Central memory CD4-positive, alpha-beta T cell (primary cell): ENCODE measurements at places on chromosomes 7 and 10.

DNA sequence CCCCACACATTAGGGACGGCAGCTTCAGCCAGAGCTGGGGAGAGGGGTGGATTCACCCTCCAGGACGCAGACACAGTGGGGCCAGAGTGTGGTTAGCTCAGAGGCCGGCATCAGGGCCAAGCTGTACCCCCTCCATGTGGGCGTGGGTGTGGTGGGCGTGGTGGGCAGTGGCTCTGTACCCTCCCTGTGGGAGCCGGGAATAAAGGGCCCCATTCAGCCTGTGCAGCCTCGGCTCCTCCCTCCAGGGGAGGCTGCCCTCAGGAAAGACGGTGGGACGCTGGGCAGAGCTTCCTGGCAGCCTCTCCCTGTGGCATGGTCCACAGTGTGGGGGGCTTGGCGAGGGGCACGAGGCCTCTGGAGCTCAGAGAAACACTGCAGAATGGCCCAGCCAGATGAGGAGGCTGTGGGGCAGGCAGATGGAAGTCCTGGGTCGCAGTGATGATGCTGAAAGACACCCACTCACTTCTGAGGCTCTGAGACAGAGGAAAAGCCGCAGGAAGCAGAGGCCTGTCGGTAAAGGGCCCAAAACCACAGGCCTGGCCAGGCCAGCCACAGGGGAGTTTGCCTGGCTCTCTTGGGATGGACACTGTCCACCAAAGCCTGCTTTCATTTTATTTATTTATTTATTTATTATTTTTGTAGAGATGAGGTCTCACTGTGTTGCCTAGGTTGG lies 108.0 kb downstream of the SH3PXD2A start:
- no peak for DNase-seq

DNA sequence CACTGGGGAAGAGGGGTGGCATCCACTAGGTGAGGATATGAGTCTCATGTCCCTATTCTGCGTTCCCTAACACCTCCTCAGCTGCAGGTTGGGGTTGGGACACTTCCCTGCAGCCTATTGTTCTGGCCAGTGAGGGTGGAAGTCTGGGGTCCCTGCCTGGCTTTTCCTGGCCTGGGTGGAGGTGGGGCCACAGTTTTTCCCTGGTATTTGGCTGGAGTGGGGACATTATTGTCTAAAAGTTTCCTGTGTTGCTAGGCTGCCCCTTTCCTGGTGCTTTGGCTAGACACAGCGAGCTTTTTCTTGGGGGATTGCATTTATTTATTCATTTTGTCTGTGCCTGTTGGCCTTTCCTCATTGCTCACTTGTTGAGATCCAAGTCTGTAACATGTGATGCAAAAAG lies 559.5 kb upstream of the IGFBP3 start:
- no peak for DNase-seq

- no peak for DNase-seq
Measured at GRCh38 chr10:11796474-11796873, 26.7 kb upstream of the PROSER2 start.

DNA sequence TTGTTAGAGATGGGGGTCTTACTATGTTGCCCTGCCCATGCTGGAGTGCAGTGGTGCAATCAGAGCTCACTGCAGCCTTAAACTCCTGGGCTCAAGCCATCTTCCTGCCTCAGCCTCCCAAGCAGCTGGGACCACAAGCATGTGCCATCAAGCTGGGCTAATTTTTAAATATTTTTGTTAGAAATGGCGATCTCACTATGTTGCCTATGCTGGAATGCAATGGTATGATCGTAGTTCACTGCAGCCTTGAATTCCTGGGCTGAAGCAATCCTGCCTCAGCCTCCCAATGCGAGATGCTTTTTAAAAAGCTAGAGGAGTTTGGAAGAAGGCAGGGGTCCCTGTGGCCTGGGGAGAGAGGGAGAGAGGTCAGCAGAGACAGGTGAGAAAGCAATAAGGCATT lies 600.1 kb upstream of the AUTS2 start:
- DNase-seq = no peak

DNA sequence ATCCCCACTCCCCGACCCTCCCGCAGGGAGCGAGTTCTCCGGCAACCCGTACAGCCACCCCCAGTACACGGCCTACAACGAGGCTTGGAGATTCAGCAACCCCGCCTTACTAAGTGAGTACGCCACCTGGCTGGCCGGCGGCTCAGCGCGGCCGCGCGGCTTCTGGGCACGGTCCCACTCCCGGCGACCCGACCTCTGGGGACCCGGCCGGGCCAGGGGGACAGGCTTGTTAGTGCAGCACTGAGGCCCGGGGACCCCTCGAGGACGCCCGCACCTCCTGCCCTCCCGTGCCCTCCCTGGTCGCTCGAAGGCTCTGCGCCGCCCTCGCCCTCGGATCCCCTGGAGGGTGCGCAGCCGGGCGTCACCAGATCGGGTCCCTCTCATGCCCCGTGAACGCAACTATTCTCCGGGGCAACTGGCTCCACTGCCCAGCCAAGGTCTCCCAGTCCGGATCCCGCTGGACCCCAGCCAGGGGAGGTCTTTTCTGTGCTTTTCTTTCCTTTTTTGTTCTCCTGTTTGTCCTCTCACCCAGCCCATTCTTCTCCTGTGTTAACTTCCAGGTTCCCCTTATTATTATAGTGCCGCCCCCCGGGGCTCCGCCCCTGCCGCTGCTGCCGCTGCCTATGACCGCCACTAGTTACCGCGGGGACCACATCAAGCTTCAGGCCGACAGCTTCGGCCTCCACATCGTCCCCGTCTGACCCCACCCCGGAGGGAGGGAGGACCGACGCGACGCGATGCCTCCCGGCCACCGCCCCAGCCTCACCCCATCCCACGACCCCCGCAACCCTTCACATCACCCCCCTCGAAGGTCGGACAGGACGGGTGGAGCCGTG lies 81.8 kb downstream of the PAX2 start:
- no peak for DNase-seq

DNA sequence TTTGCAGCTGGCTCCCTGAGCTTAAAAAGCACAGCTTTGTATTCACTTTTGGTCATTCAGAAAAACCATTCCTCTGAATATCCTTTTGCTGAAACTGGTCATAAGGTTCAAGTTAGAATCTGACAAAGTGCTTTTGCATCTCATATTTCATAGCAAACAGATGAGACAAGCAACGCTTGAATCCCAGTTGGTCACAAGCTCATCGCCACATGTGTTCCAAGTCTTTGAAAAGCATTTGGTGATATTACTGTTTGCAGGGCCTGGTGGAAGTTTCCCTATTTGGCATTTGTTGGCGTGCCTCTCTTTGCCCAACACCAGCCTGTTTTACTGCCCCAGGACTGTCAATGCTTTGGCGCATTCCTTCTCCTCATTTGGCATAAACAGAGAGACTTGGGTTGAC lies 10.3 kb downstream of the TACC2 start:
- DNase-seq = no peak

DNA sequence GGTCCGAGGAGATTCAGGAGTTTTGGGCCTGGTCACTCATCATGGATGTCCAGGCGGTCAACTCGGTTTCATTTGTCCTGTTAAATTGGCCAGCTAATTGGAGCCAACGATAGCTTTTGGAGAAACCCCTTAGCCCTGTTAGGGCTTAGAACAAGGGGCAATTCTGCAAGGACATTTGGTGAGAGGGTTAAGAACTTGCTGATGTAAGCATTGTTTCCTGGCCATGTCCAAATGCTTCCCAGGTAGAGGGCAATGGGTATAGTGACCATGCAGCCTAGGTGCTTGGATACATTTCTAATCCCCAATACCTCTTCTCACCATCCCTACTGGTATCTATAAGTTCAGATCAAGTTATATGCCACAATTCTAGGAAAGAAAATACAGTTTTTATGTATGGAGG lies 131.5 kb downstream of the RPS24 start:
- no peak for DNase-seq

DNA sequence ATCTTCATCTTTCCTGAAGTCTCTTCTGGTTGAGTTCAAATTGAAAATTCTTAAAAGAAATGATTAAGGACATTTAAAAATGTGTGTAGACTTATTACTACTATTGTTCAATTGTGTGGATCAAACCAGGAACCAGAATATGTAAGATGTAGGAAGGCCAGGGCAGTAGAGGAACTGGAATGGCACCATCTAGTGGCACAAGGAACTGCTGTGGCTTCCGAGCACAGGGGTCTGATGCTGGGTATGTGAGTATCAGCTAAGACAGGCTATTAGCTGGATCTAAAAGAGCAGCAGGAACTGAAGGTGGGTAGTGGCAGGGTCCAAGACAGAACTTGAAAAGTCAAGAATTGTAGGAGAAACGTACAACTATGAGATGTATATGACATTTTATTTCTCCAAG lies 247.3 kb downstream of the SEMA3A start:
- DNase-seq = no peak

DNA sequence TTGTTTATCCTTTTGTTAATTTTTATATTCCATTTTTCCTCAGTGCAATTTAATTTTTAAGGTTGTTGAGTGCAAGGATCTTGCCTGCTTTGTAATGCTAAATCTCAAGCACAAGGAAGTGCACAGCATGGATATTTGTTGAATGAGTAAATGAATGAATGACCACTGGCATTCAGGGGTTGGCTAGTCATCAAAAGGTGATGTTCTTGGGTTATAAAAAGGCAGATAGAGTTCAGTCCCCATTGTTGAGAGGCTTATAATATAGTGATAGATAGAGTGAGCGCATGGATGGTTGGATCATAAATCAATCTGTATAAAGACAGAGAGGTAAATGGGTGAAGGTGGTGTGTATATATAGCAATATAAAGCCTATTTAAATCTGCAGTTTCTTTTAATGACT lies 193.2 kb upstream of the KLF6 start:
- DNase-seq = no peak
